Fibroblast of lung (primary cell): ENCODE measurements at places on chromosomes 7 and 10.

GRCh38 chr7:96182424-96183158 is 139.3 kb downstream of the SLC25A13 start:
- DNase-seq, result no peak

DNA sequence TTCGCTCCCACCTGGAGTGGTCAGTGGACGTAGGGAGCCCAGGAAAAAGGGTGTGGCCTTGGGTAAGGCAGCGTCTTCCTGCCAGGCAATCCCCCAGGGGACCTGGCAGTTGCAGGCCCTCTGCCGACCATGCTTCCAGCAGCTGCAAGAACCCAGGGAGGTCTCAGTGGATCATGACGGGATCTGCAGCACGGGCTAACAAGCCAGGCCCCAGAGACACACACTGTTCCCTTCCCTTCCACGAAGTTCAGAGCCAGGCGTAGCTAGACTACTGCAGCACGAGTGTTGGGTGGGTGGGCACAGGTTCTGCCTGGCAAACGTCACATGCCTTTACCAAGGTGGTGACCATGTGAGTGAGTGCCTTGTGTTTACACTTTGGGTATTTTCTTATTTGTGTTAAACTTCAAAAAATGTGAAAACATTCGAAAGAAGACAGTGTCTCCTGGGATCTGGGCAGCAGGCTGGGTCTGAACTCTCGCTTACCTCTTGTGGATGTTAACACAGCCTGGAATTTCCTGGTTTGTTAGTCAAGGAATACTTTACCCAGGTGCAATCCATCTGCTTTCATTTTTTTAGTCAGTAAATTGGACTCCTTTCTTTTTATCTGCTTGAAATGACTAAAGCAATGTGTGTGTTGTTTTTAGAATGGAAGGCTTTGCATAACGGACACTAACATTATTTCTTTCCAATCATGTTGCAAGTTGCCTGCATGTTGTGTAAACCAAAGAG is 48.2 kb upstream of the VIPR2 start:
- no peak for DNase-seq

GRCh38 chr10:124367936-124368335 is 50.8 kb downstream of the OAT start:
- no peak for DNase-seq

- DNase-seq, result no peak
These were observed 1.1 kb downstream of the TRRAP start for GRCh38 chr7:98879198-98879978.

GRCh38 chr7:70040970-70041766 is 442.9 kb downstream of the AUTS2 start:
- peak; percentile 33 for DNase-seq

GRCh38 chr10:133458710-133459453 is 5.1 kb downstream of the SCART1 start:
- DNase-seq, result no peak

DNA sequence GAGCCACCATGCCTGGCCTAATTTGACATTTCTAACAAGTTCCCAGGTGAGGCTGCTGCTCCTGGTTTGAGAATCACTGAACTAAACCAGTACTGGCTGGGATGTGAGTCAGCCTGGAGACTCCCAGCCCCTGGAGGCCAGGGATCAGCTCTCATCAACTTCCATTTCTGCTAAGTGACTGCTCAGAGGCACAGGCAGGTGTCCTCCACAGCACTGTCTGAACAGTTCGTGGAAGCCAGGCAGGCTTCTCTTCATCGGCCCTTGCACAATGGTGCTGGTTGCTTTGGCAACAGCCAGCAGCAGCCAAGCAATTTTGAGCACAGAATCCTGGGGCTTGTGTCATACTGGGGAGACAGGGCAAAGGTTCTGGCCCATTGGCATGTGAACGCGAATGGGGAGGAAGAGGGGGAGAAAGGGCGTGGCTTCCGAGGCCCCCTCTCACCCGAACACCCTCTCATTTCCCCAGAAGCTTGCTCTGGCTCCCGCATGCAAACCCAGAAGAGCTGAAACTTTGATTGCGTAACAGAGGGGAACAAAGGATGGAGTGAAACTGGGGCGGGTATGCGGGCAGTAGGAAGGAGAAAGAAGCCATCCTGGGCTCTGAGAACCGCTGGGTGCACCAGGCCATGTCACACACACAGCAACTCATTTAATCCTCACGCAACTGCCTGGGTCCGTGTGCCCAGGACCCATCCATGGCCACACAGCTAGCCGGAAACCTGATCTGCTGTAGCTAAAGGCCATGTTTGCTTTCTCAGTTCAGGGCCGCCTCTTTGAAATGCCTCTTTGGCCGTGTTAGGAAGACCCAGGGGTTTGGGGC is 9.0 kb upstream of the POR start:
- DNase-seq, result peak; percentile 83

DNA sequence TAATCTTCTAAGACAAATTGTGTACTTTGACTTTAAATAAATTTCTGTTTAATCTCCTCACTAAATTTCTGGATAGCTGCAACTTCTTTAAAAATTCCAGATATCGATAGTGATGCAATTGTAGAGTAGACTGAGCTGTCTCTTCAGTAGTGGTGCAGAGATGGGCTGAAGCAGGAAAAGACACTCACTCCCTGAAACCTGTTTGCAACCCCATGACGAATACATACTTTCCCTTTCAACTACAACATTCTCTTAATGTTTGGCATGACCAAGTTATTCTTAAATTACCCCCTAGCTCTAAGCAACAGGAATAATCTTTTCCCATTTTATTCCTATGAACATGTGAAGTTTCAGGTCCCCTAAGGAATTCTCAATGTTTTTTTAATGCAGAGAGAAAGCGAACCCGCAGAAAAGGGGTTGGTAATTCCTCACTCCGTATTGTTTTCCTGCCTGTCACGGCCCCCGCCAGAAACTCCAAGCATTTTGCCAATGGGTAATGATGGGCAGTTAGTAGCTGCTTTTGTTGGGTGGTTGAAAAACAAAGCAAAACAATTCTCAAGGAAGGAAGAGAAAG is 1.3 kb downstream of the THSD7A start:
- peak; percentile 61 for DNase-seq
